CD8-positive, alpha-beta T cell (primary cell): ENCODE measurements at places on chromosomes 16 and 17.
A peak's percentile ranks its signal among the peaks of the same experiment; 100 is the strongest.

DNA sequence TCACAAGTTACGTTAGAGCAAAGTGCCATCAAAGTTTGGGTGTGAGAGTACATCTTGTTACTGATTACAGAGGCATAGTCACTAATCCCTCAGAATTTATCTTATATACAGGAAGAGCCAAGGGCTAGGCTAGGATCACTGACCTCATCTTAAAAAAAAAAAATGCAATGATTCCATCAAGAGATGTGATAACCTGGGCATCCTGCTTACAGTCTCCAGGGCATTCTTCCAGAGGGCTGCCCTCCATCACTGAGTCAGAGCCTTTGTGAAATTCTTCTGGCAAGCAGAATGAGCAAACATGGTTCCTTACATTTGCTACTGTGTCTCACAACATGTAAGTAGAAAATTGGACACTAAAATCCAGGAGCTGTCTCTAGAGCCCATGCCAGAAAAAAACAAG is 410.6 kb downstream of the ZFHX3 start:
- no peak for DNase-seq

GRCh38 chr16:8611886-8612600 is 9.5 kb upstream of the METTL22 start:
- no peak for DNase-seq

DNA sequence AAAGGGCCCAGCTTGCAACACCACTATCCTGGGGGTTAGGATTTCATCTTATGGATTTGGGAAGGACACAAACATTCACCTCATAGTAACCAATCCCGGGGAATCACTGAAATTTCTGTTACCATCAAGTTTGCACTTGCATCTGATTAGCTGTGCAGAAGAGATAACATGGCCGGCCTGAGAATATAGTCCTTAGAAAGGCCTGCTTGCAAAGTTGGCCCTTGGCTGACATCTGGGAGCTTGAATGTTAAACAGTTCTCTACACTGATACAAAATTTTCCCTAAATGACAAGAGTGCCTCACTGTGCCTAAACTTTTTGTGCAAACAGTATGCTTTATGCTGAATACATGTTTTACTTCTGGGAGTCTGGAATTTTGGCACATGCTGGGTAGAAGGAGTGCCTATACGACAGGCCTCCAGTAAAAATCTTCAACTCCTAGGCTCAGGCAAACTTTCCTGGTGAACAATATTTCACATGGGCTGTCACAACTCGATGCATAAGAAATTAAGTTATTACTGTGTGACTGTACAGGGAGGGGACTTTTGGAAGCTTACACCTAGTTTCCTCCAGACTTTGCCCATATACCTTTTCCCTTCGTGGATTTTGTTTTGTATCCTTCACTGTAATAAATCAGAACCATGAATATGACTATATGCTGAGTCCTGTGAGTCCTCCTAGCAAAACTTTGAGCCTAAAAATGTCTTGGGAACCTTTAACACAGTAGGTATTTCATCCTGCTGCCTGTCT is 31.3 kb downstream of the TBC1D3B start:
- no peak for DNase-seq

- DNase-seq, result no peak
Measured at GRCh38 chr17:64273006-64273405, 9.9 kb upstream of the TEX2 start.

DNA sequence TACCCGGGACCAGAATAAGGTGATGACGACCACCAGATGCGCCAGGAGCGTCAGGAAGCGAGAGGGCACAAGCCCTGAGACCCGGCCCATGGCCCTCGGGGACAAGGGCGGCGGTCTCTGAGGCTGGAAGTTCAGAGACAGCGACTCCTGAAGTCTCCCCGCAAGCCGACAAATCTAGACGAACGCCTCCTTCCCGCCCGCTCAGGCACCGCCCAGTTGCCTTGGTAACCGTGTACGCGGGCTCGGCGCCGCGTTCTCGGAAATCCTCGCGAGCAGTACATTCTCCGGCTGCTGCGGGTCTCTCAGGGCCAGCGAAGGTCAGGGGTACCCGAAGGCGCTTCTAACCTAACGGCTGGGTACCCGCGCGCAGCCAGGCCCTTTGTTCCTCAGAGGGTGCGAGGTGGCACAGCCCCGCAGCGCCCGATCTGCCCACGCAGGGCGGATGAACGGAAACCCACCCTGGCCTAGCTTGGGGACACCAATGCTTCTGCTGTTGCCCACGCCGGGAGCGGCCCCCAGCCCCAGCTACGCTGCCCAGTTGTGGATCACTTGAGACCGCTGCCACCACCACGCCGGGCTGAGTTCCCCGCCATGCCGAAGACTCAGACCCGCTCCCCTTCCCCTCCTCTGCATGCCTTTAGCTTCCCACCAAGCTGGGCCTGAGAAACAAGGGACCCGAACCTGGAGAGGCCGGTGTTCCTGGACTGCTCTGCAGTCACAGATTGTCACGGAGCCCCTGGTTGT is at the start of gene TMEM107:
TMEM107 (minus strand) TSS at position 184 of the 744 bp plus-strand sequence; CDS start at position 90, 94 bp downstream.
- peak; percentile 80 for DNase-seq

DNA sequence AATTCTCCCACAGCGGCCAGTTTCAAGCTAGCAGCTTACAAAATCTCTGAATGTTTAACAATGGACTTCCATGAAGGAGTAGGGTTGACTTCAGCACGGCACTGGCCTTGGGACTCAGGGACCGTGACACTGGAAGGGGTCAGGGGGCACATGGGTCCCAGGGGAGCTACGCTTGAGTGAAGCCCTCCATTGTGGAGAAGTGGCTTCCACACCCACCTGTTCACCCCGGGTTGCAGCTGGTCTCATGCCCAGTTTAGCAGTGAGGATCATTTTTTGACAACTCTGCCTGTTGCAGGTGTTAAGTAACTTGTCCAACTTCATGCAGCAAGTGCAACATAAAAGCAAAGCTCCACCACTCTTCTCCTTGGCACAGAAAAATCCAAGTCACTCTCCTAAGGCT is 510.2 kb downstream of the CDH13 start:
- no peak for DNase-seq

- DNase-seq, result no peak
Measured at GRCh38 chr17:69460963-69461922, 46.7 kb downstream of the MAP2K6 start.

- no peak for DNase-seq
Measured at GRCh38 chr17:65589321-65589720, 27.9 kb upstream of the AXIN2 start.

DNA sequence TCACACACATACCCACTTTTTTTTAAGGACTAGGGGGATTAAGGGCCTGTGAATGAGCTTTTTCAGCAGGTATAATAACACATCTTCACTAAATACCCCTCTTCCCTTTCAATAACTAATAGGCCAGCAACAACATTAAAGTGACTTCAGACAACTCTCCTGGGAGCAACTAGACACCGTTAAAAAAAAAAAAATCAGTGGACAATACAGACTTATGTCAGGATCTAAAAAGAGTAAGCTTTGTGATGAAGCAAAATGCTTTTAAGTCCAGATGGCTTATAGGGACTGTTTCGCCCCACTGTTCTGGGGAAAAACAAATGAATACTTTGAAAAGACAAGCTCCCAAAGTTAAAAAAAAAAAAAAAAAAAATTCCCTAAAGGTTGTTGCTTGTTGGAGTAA is 29.0 kb downstream of the SPAG9 start:
- no peak for DNase-seq

DNA sequence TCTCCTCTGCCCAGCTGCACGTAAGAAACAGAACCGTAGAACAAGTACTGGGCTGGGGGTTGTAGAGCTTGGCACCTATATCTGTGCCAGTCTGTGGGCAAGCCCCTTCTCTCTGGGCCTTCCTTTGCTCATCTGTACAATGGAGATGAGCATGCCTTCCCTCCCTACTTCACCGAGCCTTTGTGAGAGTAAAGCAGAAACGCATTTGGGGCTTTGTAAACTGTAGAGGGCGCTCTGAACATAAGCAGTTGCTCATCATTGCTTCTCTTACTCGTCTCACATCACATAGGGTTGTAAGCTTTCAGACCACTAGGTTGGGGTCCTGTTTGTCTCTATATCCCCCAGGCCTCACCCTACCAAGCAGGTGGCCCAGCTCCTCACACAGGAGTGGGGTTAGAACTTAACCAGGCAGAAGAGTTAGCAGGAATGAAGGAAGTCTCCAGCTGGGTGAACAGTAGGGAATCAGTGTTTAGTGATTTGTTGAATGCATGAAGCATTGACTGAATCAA is 15.1 kb downstream of the SAMD14 start:
- no peak for DNase-seq

GRCh38 chr16:85003725-85004586 is 7.4 kb downstream of the ZDHHC7 start:
- no peak for DNase-seq

GRCh38 chr16:78365366-78365765 is 265.9 kb downstream of the WWOX start:
- DNase-seq, result no peak

DNA sequence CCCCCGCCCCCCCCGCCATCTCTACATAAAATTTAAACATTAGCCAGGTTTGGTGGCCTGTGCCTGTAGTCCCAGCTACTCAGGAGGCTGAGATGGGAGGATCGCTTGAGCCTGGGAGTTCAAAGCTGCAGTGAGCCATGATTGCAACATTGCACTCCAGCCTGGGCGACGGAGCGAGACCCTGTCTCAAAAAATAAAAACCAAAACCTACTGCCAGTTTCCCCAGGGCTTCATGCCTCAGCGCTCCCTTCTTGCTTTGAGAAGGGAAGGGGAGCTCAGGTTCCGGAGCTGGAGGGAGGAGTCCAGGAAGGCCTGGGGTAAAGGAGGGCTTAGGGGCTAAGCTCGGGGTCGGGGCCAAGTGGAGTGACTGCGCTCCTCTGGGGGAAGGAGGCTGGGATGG is 20.5 kb downstream of the PLCD3 start:
- no peak for DNase-seq

DNA sequence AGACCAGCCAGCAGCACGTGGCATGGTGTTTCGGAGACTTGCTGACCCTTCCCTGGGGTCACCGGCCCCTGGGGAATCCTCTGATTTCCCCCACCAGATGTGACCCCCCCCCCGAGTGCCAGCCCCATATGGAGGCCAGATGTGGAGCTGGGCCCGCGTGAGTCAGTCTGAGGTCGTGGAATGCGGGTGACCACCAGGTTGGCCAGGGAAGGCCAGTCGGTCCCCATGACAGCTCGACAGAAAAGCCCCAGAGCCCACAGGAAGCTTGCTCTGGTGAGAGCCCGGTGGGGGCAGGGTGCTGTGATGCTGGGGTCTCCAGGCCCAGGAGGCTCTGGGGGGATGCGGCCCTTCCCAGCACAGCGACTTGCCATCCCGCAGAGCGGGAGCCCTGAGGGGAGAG is 209.0 kb downstream of the NTN1 start:
- no peak for DNase-seq

GRCh38 chr16:26816885-26817571 is 249.7 kb upstream of the C16orf82 start:
- DNase-seq, result no peak

DNA sequence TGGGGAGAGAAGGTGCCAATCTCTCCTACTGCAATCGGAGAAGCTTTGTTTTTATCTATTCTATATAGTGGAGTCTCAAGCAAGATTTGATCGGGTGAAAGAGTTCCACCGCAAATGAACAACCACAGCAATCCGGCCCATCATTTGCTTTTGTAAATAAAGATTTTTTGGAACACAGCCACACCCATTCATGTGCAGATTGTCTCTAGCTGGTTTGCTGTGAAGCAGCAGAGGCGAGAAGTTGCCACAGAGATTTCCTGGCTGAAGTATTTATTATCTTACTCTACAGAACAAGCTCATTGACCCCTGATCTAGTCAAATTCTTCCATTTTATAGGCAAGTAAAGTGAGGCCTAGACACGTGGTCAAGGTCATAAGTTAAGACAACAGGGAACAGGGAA is 195.5 kb upstream of the TNRC6C start:
- no peak for DNase-seq

- no peak for DNase-seq
Measured at GRCh38 chr17:75551266-75551665, 25.8 kb downstream of the LLGL2 start.

- no peak for DNase-seq
Measured at GRCh38 chr17:80106176-80106575, 4.8 kb downstream of the GAA start.

DNA sequence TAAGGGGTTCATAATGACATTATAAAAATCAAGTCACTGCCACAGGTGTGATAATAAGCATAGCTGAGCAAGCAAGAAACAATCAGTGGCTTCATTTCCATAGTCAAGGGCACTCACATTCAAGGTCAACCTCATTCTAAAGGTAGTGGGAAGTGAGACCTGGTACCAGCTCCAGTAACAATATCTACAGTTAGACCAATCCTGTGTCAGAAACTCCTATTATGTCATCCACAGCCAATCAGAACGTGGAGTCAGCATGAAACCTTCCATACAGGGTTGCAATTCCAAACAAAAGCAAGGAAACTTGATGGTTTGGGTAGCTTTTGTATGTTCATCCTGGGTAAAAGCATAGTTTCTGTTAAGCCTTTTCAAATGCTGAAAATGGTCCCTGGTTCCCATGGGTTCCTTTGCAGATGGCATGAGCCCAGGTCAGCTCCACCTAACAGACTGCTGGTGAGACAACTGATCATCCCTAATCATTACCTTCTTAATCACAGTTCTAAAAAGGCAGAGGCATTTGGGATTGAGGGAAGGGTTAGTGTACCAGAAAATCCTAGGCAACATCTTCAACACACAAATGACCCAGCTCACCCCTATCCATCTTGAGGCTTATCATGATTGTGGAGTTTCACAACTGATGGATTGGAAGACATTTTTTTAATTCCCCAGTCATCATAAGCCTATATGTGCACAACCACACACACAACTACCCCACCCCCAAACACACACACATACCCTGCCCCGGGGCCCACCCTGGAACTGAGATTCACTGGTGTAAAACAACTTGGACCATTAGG is 30.4 kb downstream of the TEX2 start:
- no peak for DNase-seq

GRCh38 chr16:20673882-20674683 is 23.4 kb downstream of the ACSM1 start:
- DNase-seq, result no peak

- DNase-seq, result no peak
Measured at GRCh38 chr16:46757339-46758050, 9.4 kb upstream of the MYLK3 start.

DNA sequence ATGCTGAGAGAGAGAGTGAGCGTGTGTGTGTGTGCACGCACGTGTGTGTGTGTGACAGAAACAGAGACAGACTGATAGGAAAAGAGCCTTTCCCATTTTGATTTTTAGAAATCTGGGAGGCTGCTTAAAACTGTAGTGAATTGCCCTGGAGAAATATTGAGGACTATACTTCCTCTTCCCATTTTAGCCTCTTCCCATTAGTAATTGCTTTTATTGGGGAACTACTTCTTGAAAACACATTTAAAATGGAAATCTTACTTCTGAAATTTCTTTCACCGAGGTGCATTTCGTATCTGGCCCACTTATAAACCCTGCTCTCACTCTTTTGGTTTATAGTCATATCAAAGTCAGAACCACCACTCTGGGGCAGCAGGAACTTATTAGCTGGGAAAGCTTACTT is 47.1 kb downstream of the NUP93 start:
- DNase-seq, result no peak

DNA sequence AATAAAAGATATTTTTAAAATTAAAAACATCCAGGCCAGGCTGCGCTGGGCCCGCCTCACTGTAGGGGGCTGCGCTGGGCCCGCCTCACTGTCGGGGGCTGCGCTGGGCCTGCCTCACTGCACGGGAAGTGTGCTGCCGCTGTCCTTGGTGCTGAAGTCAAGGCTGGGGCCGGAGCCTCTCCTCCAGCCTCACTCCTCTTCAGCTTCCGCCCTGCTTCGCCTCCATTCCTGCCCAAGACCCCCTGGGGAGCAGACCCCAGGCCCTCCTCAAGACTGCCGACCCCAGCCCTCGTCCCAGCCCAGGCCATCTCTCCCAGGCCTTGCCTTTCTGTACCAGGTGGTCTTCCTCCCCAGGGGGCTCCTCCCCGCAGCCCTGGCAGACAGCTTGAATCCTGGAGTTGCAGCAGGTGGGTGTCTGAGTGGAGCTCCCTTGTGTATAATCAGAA is 26.2 kb downstream of the ENDOV start:
- peak; percentile 29 for DNase-seq
